ENCODE measurements at places on chromosomes 12 and 14.

DNA sequence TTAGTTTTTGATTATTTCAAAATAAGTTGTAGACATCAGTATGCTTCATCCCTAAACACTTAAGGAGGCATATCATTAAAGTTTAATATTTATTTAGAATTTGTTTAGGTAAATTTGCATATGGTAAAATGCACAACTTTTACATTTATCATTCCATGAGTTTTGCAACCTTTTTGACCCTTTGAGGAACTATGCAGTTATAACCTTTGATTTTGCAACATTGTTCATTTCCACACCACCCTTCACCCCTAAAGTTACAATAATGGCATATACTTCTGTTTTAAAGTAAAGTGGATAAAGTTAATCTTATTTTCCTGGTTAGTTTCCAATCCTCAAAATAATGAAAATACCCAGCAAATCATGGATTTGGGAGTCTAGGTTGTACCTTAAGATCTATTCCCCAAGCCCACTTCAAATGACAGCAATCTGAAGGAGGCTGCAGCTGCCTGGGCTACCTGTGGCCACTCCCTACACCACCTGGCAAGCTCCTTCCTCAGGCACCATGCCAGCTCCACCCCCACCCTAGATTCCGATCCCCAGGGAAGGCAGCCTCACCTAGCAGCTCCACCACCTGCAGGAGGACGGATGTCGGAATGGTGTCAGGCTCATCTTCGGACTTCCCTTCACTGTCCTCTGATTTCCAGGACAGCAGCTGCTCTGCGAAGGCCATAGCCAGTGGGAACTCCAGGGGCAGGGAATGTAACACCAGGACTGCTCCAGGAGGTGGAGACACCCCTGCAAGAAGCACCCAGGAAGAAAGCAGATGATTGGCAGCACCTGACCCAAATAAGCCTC lies 65.1 kb downstream of the TRAFD1 start:
- DNase-seq, result peak; percentile 84

DNA sequence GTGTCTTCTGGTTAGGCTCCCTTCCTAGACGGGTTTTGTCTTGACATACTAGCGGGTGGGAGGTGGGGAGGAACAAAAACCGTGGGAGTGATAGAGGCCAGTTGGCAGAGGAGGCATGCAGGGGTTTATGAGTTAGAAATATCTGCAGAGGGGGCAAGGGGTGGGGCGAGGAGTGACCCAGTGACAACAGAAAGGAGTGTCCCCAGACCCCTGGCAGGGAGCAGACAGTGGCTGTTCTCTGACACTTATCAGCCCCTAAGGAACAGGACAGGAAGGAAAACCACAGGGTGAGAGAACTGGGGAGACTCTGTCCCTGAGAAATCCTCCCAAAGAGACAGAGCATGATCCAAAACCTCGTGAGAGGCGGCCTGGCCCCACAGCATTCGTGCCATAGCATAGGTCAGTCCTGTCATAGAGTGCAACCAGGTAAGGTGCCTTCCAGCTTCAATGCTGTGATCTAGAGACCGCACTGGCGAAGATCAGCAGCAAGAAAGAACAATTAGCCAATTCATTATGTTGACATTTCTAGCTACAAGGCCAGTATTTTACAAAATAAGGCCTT lies 141.4 kb downstream of the CRADD start:
- no peak for DNase-seq

DNA sequence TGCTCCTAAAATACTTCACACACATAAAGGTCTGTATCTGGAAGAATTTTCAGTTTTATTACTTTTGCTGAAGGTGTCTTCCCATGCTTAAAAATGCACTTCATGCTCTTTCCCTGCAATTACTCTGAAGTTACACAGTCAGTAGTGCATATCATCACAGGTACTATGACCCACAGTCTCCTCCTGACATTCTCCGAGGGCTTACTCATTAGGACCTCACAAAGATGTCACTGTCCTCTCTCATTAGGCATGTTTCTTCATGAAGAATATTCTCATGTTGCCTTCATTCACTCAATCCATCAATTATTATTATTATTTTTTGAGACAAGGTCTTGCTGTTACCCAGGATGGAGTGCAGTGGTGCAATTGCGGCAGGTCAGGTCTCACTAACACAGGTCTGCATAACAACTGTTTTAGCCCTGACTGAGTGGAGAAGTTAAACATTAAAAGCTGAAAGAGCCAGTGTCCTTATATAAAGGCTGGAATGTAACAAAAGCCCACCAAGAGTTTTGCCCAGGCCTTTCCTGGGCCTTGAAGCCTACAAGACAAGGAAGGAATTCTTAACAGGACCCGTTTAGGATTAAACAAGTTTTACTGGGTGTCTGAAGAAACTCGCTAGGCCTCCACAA lies 119.5 kb upstream of the WSCD2 start:
- DNase-seq, result no peak

DNA sequence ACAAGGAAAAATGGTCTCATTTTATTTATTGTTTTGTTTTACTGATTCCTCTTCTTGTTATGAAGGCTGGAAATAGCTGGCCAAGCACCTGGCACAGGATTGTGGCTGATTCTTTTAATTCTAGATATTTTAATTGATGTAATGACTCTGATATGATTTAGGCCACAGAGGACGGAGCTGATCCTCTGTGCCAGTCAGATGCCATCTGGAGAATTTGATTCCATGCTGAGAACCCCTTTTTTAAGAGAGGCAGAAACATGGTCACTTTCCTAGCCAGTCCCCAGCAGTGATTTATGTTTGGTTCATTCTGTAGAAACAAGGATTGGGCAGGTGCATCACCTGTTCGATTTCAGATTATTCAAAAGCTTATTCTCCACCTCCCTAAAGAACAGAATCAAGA lies 77.6 kb downstream of the STAB2 start:
- no peak for DNase-seq

Data from RWPE1 (cell line).